Ammon's horn (tissue), 1 donor: ENCODE measurements at places on chromosomes 6 and 20.
A peak's percentile ranks its signal among the peaks of the same experiment; 100 is the strongest.

- DNase-seq = peak; percentile 45
Observed at GRCh38 chr20:38303908-38304379, at the start of gene BPI. Gene BPI, plus strand, starts transcription at chr20:38304156. Its CDS starts 68 bp downstream, at chr20:38304224.

DNA sequence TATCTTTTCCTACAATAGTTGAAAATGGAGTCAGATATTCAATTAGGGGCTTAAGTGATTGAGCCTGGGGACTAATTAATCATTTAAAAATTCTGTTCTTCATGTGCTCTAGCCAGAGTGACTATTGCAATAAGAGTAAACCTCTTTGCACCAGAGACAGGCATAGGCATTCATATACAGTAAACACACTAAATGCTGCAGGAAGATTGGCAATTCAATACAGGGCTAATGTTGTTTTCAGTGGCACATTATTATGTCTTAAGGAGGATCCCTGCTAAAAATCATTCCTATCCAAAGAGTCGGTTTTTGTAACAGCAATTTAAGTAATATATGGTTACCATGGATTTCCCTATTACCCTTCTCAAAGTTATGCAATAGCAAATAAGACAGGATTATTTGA is 1.2 kb downstream of the PDE7B start:
- no peak for DNase-seq

- DNase-seq = no peak
Observed at GRCh38 chr6:7108196-7108963, 619 bp downstream of the RREB1 start.

- peak; percentile 8 for DNase-seq
Observed at GRCh38 chr6:108453601-108454185, 107.0 kb upstream of the FOXO3 start.

DNA sequence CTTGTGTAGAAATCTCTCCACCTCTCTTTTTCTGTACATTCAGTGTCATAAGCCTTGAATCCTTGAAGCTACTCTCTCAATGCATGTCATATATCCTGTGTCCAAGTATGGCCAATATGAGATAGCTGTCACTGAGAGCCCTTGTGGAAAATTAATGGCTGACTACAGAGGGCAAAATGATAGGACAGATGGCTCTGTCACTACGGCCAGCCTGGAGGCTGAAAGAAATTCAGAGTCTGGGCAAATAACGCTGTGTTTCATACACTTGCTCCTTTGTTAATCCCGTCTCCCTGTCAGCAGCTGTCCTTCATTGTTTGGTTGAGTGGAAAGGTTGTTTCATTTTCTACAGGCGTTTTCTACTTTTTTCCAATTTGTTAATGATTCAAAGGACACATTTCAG is 70.4 kb upstream of the VGLL2 start:
- peak; percentile 12 for DNase-seq

DNA sequence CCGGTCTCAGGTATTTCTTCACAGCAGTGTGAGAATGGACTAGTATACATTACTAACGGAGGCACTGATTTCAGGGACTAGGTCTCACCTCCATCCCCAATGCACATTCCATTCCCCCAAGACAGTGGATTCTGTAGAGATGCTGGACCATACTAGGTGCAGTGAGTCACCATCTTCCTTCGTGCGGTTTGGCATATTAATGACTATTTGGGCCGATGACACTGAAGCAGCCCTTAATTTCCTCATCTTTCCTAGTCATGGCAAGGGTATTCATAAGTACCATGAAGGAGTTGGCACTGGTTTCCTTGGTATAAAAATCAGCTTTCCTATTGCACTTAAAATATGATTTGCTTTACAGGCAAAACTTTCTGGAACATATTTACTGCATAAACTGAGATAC is 121.4 kb upstream of the TRAF3IP2 start:
- DNase-seq = no peak
